SHP77 treated with DMSO at 0.1 percent for 48 hours (cell line): ENCODE measurements at places on chromosomes 1 and 21.

DNA sequence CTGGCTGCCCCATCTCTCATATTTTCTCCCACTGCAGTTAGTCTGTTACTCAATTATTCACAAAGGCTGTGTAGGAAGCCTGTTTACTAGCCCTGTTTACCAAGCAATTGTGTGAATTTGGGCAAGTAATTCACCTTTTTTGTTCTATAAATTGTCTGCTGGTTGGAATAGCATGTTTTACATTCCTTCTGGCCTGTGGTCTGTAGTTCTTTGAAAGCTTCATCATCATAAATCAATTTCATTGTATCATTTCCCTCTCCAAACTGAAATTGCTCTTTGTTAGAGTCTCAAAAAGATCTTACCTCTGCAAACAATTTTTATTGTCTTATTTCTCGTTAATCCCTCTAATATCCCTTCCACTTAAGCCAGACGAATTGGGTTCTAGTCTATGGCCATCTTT is 1059.5 kb upstream of the ADGRL4 start:
- peak; percentile 22 for DNase-seq

DNA sequence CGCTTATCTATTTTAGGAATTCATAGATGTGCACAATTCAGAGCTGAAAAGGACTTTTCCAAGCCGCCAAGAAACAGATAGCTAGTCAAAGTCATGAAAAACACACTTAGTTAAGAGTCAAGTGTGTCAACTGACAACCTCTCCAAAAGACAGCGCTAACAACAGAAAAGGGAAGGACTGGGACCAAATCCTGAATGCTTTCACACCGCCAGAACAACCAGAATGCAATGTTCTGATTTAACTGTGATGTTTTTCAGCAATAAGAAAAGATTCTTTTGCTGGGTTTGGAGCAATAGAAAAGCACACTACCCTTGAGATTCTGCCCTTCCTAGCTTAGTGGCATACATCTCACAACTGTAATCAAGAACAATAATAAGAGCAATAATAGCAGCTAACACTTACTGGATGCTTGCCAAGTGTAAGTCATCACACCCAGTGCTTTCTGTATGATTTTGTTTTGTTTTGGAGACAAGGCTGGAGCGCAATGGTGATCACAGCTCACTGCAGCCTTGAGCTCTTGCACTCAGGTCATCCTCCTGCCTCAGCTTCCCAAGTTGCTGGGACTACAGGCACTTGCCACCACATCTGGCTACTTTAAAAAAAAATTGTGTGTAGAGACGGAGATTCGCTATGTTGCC is 33.9 kb upstream of the SDC3 start:
- DNase-seq = no peak

DNA sequence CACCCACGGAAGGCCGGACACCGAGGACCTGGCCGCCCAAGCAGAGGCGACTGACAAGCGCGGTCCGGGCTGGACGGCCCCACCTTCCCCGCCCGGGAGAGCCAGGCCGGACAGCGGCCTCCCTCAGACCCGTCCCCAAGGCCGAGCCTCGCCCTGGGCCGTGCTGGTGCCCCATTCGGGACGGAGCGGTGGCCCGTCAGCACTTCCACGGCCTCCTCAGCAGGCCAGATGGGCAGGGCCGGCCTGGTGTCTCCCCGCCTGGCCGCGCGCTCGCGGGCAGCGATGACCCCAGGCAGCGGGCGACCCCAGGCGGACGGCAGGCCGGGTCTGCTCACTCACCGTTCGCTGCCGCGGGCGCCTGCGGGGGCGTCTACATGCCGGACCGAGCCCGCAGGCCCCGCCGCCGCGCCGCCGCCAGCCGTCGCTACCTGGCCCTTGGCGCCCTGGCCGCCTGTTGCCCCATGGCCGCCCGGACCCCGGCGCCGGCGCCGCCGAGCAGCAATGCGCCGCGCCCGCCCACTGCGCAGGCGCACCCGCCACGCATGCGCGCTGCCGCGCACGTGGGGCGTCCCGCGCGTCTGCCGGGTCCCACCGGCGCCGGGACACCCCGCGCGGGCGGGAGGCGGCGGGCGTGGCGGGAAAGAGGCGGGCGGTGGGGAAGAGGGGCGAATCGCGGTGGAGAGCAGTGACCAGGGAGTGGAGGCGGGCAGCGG is at the start of gene NADK:
TSS of gene NADK (minus strand) at position 521 of the 713 bp plus-strand sequence. CDS start 13,064 bp downstream, outside the sequence.
- peak; percentile 18 for DNase-seq

DNA sequence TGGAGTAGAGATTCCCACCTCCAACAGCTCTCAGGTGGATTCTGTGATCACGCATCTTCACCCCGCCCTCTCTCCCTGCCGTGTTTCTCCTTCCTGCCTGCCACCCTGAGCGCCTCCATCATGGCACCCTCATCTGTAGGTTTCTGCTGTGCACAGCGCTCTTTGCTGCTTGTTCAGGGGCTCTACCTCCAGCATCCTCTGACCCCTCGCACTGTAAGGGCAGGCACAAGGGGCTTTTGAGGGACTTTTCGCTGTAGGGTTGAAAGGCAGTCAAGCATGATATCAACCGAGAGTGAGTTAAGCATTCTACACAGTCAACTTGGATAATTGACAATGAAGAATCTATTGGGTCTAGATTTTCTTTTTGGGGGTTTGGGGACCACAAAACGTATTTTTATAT is 99.1 kb upstream of the GREM2 start:
- no peak for DNase-seq

DNA sequence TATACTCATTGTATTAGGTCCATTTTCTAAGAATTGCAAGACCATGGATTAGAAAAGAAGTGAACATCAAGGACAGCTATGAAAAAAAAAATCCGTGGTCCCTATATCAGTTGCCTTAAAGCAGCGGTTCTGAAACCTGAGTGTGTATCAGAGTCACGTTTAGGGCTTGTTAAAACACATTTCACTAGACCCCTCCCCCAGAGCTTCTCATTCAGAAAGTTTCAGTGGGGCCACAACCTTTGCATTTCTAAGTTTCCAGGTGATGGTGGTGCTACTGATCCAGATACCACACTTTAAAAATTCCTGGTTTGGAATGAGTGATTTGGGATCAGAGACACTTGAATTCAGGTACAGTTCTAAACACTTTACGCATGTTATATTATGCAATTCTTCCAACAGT is 96.1 kb upstream of the PRMT6 start:
- no peak for DNase-seq

DNA sequence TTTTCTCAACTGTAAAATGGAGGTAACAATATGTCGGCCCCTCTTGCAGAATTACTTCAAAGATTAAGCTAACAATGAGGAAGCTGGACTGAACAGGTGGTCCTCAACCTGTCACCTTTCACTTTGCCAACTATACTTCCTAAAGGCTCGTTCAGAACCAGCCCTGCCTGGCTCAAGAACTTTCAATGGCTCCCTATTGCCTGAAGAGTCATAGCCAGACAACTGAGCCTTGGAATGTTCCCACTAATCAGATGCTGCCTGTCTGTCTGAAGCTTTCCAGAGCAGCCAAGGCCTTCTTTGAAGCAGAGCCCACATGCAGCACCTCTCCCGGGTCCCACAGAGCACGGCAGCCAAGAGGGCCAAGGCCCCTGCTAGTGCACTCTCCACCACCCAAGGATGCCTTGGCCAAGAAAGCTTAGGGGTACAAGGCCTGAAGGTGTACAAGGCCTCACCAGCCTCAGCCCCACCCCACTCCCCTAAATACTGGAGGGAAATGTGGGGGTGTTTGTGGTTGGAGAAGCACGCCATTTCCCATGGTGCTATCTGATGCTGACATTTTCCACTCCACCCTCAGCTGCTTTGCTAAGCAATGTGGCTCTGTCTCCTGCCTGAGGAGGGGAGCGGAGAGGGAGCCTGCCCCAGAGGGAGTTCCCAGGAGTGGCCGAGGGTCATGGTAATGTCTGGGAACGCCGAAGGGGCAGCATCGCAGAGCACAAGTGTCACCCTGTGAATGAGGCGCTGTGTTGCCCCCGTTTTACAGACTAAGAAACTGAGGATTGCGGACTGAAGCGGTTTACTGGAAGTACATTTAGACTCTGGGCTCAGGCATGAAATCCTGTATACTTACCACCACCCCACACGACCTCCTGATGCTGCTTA is 8.2 kb upstream of the LAPTM5 start:
- DNase-seq = no peak

DNA sequence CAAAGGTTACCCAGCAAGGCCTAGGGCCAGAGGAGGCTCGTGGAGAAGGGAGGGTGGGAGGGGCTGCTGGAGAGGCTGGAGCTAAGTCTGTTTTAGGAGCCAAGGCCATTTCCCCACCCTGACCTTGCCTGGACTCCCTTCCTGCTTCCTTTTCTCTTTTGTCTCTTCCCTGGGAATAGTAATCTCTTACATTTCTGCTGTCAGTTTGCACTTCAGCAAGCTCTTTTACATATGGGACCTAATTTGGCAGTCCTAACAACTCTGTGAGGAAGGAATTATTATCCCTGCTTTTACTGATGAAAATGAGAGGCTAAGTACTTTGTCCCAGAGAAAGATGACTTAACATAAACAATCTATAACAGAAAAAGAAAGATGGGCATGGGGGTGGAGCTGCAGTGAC is 13.8 kb downstream of the OPTC start:
- DNase-seq = no peak

DNA sequence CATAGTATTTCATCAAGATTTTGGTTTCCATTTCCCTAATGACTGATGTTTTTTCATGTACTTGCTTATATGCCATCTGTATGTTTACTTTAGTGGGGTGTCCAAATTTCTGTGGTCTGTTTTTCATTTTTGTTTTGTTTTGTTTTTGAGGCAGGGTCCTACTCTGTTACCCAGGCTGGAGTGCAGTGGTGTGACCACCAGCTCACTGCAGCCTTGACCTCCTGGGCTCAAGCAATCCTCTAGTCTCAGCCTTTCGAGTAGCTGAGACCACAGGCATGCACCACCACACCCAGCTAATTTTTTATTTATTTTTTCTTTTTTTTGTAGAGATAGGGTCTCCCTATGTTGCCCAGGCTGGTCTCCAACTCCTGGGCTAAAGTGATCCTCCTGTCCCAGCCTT is 378.0 kb upstream of the VAMP3 start:
- no peak for DNase-seq

- DNase-seq = no peak
These were observed 6.2 kb downstream of the AKIRIN1 start for GRCh38 chr1:38997034-38997900.

GRCh38 chr1:110990541-110990940 is 26.8 kb upstream of the LRIF1 start:
- no peak for DNase-seq

- DNase-seq = no peak
These were observed 69.6 kb downstream of the DYRK1A start for GRCh38 chr21:37436174-37436573.

DNA sequence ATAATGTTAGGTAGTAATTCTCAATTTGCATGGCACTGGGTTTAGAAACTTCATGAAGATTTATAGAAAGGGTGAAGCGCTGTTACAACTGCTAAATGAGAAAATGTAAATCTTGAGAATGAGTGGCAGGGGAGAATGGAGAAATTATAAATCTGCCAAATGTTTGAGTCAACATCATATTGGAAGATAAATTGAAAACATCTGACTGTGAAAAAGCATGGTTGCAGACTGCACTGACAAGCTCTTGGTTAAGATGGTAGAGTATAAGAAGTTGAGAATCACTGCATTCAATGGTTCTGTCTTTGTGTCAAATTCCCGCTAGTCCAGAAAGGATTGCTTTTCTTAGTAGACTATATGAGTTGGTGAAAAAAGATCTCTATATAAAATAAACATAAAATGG is 113.3 kb upstream of the DUSP10 start:
- DNase-seq = no peak

DNA sequence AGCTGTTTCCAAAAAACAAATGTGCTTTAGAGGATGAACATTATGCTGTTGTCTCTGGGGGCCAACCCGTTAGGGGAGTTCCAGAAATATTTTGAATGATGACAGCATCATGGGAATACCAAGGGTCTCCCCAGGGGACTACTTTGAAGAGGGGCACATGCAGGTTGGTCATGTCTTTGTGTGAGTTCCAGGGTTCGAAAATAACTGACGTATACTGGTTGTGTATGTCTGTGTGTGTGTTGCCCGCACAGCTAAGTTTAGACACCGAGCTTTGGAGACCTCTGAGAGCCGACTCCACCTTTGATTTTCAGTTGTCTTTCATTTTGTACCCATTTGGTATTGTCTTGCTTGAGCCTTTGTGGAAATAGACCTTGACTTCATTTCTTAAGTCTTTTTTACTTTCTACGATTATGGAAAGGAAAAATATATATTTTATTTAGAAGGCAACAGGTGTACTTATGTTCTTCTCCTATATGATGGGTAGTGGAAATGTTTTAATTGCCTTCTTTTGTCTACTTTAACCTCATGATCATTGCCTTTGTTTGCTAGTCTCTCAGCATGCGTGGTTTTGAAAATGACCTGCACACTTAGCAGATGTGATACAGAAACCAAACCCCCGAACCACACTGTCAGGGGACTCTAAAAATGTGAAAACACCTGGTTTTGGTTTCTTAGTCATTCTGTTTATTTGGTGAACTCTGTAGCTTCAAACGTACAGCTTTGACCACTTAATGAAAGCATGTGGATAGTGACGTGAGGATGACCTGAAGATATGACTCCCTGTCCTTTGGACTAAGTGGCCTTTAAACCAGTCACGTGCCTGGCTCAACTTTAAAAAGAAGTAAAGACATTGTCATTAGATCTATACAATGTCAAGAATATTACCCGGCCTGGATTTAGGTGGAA is 56.5 kb downstream of the GALNT2 start:
- no peak for DNase-seq

- DNase-seq = no peak
These were observed 252.5 kb upstream of the RGS18 start for GRCh38 chr1:191905781-191906180.

DNA sequence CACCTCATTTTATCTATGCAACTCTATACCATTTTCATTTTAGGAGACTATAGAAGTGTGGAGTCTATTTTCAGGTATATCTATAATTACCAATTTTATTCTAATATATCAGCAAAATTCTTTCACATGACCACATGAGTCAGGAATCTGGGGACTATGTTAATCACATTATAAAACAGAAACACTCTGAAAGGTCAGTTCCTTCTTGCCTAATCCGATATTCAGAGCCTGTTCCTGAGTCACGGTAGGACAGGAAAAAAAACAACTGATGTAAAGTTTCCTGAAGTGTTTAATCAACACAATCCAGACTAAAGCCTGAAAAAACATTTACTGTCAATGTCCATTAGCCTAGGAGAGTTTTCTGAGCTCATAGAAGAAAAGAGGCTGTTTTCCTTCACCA is 1902.3 kb downstream of the NCAM2 start:
- DNase-seq = no peak

DNA sequence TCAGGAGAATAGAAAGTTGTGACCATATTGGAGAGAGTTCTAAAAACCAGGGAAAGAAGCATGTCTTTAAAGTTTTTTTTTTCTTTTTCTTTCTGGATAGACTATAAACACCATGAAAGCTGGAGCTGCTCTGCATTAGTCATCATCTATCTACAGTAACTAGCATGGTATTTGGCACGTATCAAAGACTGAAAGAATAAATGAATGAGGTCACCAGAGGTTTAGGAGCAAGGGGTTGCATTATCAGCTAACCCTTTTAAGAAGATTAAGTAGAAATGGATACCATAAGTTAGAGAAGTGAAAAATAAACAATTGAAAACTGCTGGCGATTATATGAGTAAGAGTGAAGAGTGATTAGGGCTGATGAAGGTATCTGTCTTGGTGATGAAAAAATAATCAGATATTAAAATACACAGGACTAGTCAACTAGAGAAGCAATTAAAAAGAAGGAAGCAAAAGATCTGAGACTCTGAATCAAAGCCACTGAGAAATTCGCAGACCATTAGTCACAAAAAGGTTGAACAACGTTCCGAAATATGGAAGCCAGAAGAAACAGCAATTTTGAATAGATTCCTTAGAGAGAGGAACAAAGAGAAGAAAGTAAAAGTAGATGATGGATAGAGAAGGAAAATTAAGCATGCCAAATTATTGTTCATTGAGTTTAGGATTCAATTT is 536.4 kb downstream of the DPYD start:
- DNase-seq = no peak
